CD4-positive, alpha-beta T cell treated with Interleukin-6 at 100 ng/mL for 8 hours (primary cell): ENCODE measurements at places on chromosomes 4 and X.

DNA sequence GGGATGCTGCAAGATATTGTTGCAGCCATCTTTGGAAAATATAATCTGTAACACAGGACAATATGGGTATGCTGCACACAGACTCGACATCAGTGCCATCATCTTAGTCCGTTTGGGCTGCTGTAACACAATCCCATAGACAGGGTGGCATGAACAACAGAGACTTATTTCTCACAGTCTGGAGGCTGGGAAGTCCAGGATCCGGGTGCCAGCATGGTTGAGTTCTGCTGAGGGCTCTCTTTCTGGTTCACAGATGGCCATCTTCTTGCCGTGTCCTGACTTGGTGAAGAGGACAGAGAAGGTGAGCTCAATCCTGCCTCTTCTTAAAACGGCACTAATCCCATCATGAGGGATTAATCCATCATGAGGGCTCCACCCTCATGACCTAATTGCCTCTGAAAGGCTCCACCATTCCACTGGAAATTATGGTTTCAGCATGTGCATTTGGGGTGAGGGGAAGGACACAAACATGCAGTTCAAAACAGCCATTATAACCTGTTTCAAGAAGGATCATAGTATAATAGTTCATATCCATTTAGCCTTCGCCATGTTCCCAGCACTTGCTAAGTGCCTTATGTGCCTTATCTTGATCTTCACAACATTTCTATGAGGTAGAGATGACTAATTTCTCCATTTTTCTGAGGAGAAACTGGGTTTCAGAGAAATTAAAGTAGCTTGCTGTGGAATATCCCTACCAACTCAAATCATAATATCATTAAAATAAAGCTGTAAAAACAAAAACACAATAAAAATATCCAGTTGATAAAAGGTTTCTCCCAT, 27.9 kb upstream of the SPP1 start:
- no peak for DNase-seq

DNA sequence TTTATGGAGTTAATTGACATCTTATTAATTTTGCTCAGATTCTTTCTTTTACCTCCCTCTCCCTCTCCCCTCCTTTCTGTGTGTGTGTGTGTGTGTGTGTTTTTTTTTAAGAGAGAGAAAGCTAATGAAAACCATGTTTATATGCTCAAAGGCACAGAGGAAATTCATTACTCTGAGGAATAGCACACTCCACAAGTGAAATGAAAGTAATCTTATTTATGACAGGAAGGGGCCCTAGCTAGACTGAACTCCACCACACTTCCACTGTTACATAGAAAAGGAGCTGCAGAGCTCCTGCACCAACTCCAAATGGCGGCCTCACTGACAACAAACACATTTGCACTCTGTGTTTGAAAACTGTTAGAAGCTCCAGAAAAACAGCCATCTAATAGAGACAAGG, 150.6 kb downstream of the RASL11B start:
- peak; percentile 29 for DNase-seq

DNA sequence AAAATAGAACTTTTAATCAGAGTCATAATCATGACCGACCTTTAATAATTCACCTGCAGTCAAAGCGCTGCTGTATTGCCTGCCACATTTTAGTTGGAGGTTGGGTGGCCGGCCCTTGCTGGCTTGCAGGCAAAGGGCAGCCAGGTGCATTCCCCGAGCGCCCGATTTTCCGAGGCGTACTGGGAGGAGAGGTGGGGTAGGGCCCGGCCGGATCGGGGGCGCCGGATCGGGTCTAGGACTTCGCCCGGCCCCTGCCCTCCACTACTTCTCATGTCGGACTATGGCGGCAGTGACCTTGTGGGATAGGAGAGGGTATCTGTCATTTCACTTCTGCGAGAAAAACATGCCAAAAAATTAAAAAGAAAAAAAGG, 2.5 kb upstream of the RS1 start:
- no peak for DNase-seq

- no peak for DNase-seq
These were observed 308.3 kb downstream of the BMPR1B start for GRCh38 chr4:95066050-95066449.

DNA sequence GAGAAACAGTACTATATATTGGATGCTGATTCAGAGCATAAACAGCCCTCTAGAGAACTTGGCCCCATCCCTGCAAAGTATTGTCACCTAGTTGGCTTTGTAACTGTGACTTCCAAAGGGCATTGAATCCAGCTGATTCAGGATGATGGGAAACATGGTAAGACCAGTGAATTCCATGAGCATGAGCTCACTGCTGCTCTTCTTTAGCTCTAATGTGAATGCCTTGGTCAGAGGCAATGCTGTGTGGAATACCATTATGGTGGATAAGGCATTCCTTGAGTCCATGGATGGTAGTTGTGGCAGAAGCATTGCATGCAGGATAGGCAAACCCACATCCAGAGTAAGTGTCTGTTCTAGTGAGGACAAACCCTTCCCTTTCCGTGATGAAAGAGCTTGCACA, 365.6 kb upstream of the EDA2R start:
- no peak for DNase-seq

- no peak for DNase-seq
These were observed 672.2 kb upstream of the AMOT start for GRCh38 chrX:113512700-113513395.

- DNase-seq, result no peak
These were observed 2.4 kb upstream of the FGFRL1 start for GRCh38 chr4:1008840-1009541.

- no peak for DNase-seq
These were observed 52.6 kb upstream of the ARX start for GRCh38 chrX:25068340-25068739.

- DNase-seq, result no peak
These were observed 108.8 kb upstream of the BMP2K start for GRCh38 chr4:78667325-78667724.

- DNase-seq, result no peak
These were observed 187.9 kb downstream of the CHM start for GRCh38 chrX:85859426-85859825.

GRCh38 chr4:4480205-4480604, 61.6 kb downstream of the STX18 start:
- DNase-seq, result no peak

- DNase-seq, result no peak
These were observed 7.7 kb upstream of the WDR13 start for GRCh38 chrX:48589482-48590162.

DNA sequence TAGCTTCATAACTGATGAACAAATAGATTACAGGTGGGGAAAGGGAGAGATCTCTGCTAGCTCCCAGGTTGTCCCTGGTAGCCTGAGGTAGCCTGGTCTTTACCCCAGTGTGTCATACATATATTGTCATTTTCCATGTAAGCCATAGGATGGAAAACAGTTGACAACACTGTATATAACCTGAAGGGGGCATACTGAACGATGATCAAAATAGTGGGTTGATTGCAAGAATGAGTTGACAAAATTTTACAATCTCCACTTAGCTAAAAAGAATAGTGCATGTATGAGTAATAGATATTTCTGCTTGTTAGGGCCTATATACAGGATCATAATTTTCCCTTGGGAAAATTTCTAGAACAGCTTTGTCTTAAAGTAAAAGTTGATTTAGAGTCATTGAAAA, 304.1 kb upstream of the HAND2 start:
- DNase-seq, result no peak

GRCh38 chrX:112670977-112671376, 8.8 kb downstream of the LHFPL1 start:
- DNase-seq, result no peak

DNA sequence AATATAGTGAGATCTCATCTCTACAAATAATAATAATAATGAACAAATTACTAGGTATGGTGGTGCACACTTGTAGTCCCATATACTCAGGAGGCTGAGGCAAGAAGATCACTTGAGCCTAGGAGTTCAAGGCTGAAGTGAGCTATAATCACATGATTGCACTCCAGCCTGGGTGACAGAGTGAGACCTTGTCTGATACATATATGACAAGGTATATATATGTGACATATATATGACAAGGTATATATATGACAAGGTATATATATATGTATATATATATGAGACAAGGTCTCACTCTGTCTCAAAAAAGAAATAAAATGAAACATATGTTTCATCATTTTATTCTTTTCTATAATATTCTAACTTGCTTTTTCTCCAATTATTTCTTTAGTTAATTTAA, 278.1 kb upstream of the TET2 start:
- no peak for DNase-seq

GRCh38 chrX:36573720-36574119, 434.4 kb upstream of the FAM47C start:
- DNase-seq, result no peak

GRCh38 chr4:89299153-89299791, 8.3 kb downstream of the GPRIN3 start:
- DNase-seq, result peak; percentile 32

GRCh38 chrX:132957211-132958090, 978 bp downstream of the HS6ST2 start:
- no peak for DNase-seq

DNA sequence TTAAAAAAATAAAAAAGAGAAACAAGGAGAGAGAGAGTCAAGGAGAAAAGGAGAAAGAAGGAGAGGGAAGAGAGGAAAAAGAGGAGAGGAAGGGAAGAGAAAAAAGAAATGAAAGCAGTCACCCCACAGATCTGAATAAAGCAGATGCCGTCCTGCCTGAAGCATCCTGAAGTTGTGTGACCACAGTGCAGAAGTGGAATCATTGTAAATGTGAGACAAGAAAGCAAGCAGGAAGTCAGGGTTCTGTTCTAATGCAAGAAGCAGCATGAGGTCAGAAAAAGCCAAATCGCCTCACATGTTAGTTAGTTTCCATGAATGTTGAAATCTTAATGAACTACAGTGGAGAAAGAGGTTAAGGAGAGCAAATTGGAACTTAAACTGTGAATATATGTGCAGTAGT, 692.5 kb downstream of the CENPC start:
- DNase-seq, result no peak

GRCh38 chrX:153471663-153472280, 1.4 kb upstream of the HAUS7 start:
- no peak for DNase-seq

GRCh38 chr4:73259571-73260090, 1.0 kb upstream of the ANKRD17 start:
- no peak for DNase-seq

DNA sequence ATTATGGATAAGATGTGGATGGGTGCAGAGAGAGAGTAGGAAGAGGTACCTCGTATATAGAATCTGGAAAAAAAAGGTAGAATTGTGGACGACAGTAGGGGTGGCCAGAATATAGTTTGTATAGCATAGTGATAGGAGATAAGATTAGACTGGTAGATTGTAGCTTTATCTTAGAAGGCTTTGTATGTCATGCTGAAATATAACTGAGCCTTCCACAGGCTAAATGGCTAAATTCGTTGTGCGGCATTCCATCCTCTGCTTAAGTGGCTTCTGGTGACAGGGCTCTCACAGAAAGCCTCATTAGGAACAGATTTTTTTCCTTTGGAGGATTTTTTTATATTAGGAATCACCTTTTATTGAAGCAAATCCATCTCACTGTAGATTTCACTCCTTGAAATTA, 142.3 kb upstream of the BMPR1B start:
- DNase-seq, result no peak

- no peak for DNase-seq
These were observed 18.4 kb upstream of the CTSO start for GRCh38 chr4:155972098-155972497.

- no peak for DNase-seq
These were observed 75.6 kb downstream of the PRSS12 start for GRCh38 chr4:118277243-118277642.

- no peak for DNase-seq
These were observed 231.0 kb downstream of the ADGRL3 start for GRCh38 chr4:61431131-61431530.

DNA sequence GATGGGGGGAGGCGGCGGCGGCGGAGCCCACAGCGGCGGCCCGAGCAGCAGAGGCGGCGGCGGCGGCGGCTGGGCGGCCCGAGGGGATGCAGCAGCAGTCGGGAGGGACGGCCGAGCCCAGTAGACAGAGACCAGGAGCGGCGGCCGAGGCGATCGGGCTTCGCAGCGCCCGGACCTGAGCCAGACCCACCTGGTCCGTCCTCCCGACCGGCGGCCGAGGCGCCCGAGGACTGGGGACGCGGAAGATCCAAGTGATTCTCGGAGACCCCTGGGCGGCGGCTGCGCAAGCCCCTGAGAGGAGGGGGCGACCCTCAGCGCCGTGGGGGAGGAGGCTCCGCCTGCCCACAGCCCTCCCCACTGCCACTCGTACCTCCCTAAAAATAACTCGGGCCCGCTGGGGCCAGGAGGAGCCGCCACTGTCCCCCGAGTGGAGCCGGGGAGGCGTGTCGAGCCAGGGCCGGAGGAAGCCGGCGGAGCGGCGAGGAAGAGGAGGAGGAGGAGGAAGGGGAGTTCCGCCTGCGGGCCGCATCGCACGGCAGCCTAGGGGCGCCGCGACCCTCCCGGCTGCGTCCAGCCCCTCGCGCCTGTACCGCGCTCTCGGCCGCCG, 608 bp downstream of the RAPGEF2 start:
- DNase-seq, result peak; percentile 4

DNA sequence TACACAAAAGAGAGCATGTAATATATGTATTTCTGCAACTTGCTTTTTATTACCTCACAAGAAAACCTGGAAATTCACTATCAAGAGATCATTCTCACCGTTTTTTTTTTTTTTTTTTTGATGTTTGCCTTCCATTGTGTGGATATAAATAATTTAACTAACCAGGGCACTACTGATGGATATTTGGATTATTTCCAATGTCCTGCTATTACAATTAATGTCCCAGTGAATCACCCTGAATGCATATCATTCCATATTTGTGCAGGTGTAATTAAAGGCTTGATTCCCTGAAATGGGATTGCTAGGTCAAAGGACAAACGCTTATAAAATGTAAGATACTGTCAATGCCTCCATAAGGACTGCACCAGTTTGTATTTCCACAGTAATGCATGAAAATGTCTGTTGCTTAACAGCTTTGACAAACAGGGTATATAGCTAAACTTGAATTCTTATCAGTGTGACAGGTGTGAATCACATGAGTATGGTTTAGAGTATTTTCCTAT, 87.8 kb downstream of the NCAPG start:
- no peak for DNase-seq

- DNase-seq, result no peak
These were observed 25.0 kb downstream of the GYPA start for GRCh38 chr4:144115519-144115918.

- DNase-seq, result peak; percentile 94
These were observed at the start of gene RBBP7 for GRCh38 chrX:16870095-16870861. TSS of gene RBBP7 (minus strand) at chrX:16870362. CDS start at chrX:16870053, 309 bp downstream.

GRCh38 chrX:83495898-83496297, 12.2 kb upstream of the POU3F4 start:
- no peak for DNase-seq

- DNase-seq, result no peak
These were observed 631.5 kb downstream of the RAB28 start for GRCh38 chr4:12852338-12853307.

- DNase-seq, result no peak
These were observed 1144.1 kb upstream of the IGFBP7 start for GRCh38 chr4:58254291-58254690.

GRCh38 chr4:78426972-78427371, 124.6 kb upstream of the ANXA3 start:
- DNase-seq, result no peak

DNA sequence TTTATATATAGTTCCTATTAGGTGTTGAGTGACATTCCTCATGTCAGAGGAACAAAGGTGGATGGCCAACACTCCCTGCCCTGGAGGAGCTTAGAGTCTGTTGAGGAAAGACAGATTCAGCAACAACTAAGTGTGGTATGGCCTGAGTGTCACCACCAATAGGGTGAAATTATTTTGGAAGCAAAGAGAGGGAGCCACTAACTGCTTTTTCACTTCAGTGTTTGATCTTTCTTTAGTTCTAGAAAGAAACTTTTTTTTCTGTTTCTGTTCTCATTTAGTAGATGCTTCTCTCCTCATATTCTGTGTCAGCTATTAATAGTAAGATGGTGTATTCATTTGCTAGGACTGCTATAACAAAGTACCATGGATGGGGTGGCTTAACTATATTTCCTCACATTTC, 81.5 kb downstream of the ARX start:
- no peak for DNase-seq
